ENCODE measurements at places on chromosomes 6 and 20. TPM values are rescaled to one million over a fixed set of nuclear protein-coding genes. Genes with fewer than 3 reads are reported as not detected.

The GJA10 gene
- total RNA-seq, result not detected

DNA sequence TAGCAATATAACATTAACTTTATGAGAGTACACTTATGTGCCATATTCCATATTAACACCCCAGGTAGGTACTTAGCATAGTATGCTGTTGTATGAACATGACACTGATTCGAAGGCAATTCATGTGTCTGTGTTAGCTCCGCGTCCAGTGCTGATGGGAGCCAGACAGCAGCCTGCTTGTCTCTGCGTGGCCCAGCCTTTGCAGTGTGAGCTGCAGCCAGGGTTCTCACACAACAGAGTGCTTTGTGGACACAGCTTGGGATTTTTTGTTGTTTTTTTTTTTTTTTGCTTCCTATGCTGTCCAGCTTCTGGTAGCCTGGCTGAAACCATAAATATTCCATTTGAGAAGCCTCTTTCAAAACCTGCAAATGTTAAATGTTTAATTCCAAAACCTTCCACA is 350.9 kb downstream of the SMOC2 start:
- H3K27ac ChIP-seq, result no peak overlapping the region
- H3K4me3 ChIP-seq, result no peak overlapping the region
- H3K27me3 ChIP-seq, result no peaks in the 10 kb centered on the region
- no peak for DNase-seq
- H3K36me3 ChIP-seq, result no peaks in the 10 kb centered on the region

DNA sequence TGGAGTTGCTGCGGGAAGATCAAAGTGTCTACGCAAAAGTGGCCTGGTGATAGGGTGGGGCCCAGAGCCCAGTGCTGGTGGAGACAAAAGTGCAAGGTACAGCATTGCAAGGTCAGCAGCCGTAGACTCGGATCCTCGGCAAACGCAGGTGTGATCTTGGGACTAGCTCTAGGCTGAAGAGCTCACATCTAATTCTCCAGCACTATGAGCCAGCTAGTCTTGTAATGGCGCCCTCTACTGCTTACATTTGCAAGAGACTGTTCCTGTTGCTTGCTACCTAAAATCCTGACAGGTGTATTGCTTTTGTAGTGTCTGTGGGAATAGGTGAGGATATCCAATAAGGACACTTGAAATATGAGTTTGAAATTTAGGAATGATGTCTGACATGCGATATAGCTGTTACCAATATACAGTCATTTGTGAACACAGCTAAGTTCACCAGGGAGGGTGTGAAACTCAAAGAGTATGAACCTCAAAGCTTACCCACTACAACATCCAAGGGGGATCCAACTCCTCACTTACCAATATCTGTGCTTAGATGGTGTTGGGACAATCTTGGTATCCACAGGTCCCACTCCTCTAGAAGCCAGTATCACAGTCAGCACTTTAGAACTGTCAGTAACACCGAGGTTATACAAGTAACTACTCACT is 58.4 kb downstream of the PDE7B start:
- H3K4me3 ChIP-seq, result no peak overlapping the region
- DNase-seq, result peak; percentile 39
- no peaks in the 10 kb centered on the region for H3K36me3 ChIP-seq
- H3K27me3 ChIP-seq, result no peaks in the 10 kb centered on the region
- H3K27ac ChIP-seq, result no peak overlapping the region

GRCh38 chr6:167850782-167851181 is 24.1 kb downstream of the AFDN start:
- no peaks in the 10 kb centered on the region for H3K4me1 ChIP-seq
- H3K36me3 ChIP-seq, result no peaks in the 10 kb centered on the region
- no peak for DNase-seq
- no peaks in the 10 kb centered on the region for H3K27me3 ChIP-seq

GRCh38 chr6:117467876-117468275 is 14.6 kb upstream of the DCBLD1 start:
- H3K27me3 ChIP-seq, result no peaks in the 10 kb centered on the region
- no peaks in the 10 kb centered on the region for H3K36me3 ChIP-seq
- DNase-seq, result no peak

- no peaks in the 10 kb centered on the region for H3K27me3 ChIP-seq
- H3K27ac ChIP-seq, result no peak overlapping the region
- H3K36me3 ChIP-seq, result no peaks in the 10 kb centered on the region
Measured at GRCh38 chr6:41599015-41599851, 39.0 kb upstream of the MDFI start.

The WDR46 gene
- total RNA-seq, result 25.0 TPM

- H3K27ac ChIP-seq, result no peak within 1 kb of the TSS
- H3K27me3 ChIP-seq, result peaks cover 74% of the 10 kb centered on the region
- H3K36me3 ChIP-seq, result no peaks in the 10 kb centered on the region
- peak within 1 kb of the TSS; percentile 56 for H3K4me3 ChIP-seq
Measured at GRCh38 chr6:70956451-70957283, at the start of gene B3GAT2. Gene B3GAT2, minus strand, starts transcription at chr6:70957060. Its CDS starts 631 bp downstream, at chr6:70956429.

- H3K4me1 ChIP-seq, result peaks cover 24% of the 10 kb centered on the region
- H3K27ac ChIP-seq, result peak overlapping the region; percentile 76
- no peaks in the 10 kb centered on the region for H3K36me3 ChIP-seq
Measured at GRCh38 chr6:138560130-138560860, 61.0 kb upstream of the NHSL1 start.

GRCh38 chr20:24780674-24781417 is 168.2 kb upstream of the CST7 start:
- no peaks in the 10 kb centered on the region for H3K36me3 ChIP-seq
- DNase-seq, result no peak
- peaks cover 5% of the 10 kb centered on the region for H3K27me3 ChIP-seq
- no peak overlapping the region for H3K4me3 ChIP-seq
- H3K27ac ChIP-seq, result no peak overlapping the region

GRCh38 chr6:17042422-17043147 is 59.3 kb upstream of the STMND1 start:
- peaks cover 6% of the 10 kb centered on the region for H3K27me3 ChIP-seq
- H3K4me1 ChIP-seq, result peaks cover 15% of the 10 kb centered on the region
- H3K27ac ChIP-seq, result no peak overlapping the region
- H3K36me3 ChIP-seq, result no peaks in the 10 kb centered on the region
- DNase-seq, result peak; percentile 66
- no peak overlapping the region for H3K4me3 ChIP-seq

DNA sequence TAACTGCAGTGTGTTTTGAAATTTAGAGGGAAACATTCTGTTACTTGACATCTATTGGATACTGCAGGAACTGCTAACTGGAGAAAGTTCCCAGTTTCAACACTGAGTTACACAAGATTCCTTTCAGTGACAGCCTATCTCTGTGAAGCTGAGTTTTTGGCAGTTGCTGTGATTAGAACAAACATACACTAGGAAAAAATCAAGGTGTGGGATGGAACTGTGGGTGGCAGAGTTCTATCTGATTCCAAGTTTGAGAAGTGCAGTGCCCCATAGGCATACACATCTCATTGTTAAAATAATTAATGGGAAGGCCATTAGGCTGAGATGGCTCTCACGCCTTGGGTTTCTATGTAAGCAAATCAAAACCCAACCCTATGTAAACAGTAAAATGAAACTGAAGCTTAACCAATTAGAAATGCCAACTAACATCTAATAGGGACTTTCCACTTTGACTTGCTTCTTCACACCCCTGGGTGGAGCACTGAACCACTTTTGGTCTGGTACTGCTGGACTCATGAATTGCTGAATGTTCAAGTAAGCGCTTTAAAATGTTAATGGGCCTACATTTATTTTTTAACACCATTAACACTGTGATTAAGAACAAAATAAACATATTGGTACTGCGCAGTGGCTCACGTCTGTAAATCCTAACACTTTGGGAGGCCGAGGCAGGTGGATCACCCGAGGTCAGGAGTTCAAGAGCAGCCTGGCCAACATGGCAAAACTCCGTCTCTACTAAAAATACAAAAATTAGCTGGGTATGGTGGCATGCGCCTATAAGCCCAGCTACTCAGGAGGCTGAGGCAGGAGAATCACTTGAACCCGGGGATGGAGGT is 55.2 kb upstream of the TBC1D7 start:
- H3K4me1 ChIP-seq, result peaks cover 55% of the 10 kb centered on the region
- DNase-seq, result no peak
- H3K36me3 ChIP-seq, result no peaks in the 10 kb centered on the region
- no peaks in the 10 kb centered on the region for H3K27me3 ChIP-seq
- H3K27ac ChIP-seq, result peak overlapping the region; percentile 29

All from transverse colon (tissue), 4 donors.